Mesendoderm (in vitro differentiated cells): ENCODE measurements at places on chromosomes 4 and X.
A peak's percentile ranks its signal among the peaks of the same experiment; 100 is the strongest.

GRCh38 chr4:88257726-88258125, 26.6 kb downstream of the PPM1K start:
- H3K27ac ChIP-seq = no peak overlapping the region
- no peaks in the 10 kb centered on the region for H3K27me3 ChIP-seq
- H3K4me3 ChIP-seq = no peak overlapping the region
- H3K36me3 ChIP-seq = no peaks in the 10 kb centered on the region

GRCh38 chrX:46184749-46185148, 360.5 kb downstream of the ZNF674 start:
- no peak overlapping the region for H3K4me3 ChIP-seq
- no peaks in the 10 kb centered on the region for H3K36me3 ChIP-seq
- H3K27me3 ChIP-seq = no peaks in the 10 kb centered on the region
- no peak overlapping the region for H3K27ac ChIP-seq
- no peaks in the 10 kb centered on the region for H3K4me1 ChIP-seq

GRCh38 chr4:55727746-55728145, 91.6 kb upstream of the NMU start:
- peak; percentile 32 for DNase-seq
- H3K36me3 ChIP-seq = no peaks in the 10 kb centered on the region
- H3K27me3 ChIP-seq = no peaks in the 10 kb centered on the region
- H3K4me1 ChIP-seq = no peaks in the 10 kb centered on the region

DNA sequence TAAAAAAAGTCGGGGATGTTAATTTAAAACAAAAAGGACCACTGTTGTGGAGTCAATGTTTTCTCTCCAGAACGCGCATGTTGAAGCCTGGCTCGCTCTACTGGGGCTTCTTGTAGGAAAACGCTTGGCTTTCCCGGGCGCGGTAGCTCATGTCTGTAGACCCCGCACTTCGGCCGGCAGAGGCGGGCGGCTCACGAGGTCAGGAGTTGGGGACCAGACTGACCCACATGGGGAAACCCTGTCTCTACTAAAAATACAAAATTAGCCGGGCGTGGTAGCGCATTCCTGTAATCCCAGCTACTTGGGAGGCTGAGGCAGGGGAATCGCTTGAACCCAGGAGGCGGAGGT, 15.6 kb downstream of the NELFA start:
- no peaks in the 10 kb centered on the region for H3K36me3 ChIP-seq
- DNase-seq = no peak
- H3K27me3 ChIP-seq = no peaks in the 10 kb centered on the region
- H3K4me1 ChIP-seq = no peaks in the 10 kb centered on the region
- H3K27ac ChIP-seq = no peak overlapping the region
- H3K4me3 ChIP-seq = no peak overlapping the region

DNA sequence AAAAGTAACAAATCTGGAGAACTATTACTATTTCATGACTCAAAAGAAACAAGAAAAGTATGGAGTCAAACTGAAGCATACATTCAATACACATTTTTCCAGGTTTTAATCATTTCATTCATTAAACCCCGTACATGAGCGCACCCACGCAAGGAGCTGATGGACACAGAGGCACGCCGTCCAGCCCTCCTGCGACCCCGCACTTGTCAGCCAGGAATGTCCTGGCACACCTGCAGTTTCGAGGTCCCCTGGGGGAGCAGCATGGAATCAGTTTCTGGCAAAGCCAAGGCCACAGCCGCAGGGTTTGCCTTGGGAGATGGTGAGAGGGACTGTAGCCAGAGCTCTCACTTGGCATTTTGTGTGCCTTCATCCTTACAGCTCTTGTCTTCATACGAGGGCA, 12.8 kb upstream of the SLC2A9 start:
- H3K27ac ChIP-seq = no peak overlapping the region
- no peak for DNase-seq

DNA sequence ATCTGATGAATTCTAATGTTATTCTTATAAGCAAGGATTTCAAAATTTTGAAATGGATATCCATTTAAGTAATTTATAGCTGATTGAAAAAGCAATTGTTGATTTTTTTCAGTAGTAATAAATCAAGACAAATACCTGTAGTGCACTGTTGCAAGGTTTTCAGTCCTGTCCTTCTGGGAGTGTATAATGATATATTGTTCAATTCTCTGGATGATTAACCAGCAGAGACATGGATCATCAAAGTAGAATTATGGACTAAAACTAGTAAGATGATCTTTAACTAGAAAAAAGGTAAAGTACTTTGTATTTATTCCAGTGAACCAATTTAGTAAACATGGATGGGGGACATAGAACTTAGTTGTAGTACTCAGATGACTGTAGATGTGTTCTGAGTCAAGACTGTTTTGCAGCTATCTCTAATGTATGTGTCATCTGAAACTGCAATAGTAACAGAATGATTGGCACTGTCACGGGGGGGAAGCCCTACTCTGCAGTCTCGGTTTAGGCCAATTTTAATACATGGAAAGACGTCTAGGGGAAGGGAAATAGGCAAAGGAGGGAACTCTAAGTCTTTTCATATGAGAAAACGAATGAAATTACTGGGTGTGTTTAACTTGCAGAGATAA, 121.9 kb downstream of the GLRA3 start:
- no peaks in the 10 kb centered on the region for H3K36me3 ChIP-seq
- DNase-seq = no peak
- H3K4me3 ChIP-seq = no peak overlapping the region
- H3K27me3 ChIP-seq = no peaks in the 10 kb centered on the region
- H3K4me1 ChIP-seq = no peaks in the 10 kb centered on the region
- H3K27ac ChIP-seq = no peak overlapping the region

- H3K27ac ChIP-seq = no peak overlapping the region
- H3K27me3 ChIP-seq = no peaks in the 10 kb centered on the region
- H3K4me1 ChIP-seq = peaks cover 13% of the 10 kb centered on the region
- no peak overlapping the region for H3K4me3 ChIP-seq
- H3K36me3 ChIP-seq = no peaks in the 10 kb centered on the region
- DNase-seq = no peak
These were observed 4.6 kb downstream of the RNF175 start for GRCh38 chr4:153755186-153755585.

GRCh38 chrX:46404774-46405173, 140.4 kb downstream of the ZNF674 start:
- no peaks in the 10 kb centered on the region for H3K4me1 ChIP-seq
- no peak for DNase-seq
- no peak overlapping the region for H3K27ac ChIP-seq
- H3K27me3 ChIP-seq = no peaks in the 10 kb centered on the region
- no peak overlapping the region for H3K4me3 ChIP-seq
- no peaks in the 10 kb centered on the region for H3K36me3 ChIP-seq

DNA sequence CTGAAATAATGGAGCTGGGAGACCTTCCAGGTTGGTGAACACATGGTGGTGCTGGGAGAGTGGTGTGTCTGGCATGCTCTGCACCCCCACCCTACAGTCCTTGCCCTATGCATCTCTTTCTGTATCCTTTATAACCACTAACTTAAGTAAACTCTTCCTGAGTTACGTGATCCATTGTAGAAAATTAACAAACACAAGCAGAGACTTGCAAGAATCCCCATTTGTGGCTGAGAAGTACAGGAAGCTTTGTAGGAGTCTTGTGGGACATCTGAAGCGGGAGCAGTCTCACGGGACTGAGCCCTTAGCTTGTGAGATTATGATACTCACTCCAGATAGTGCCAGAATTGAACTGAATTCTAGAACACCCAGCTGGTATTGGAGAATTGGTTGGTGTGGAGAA, 14.3 kb upstream of the FAM13A start:
- H3K27ac ChIP-seq = no peak overlapping the region
- no peaks in the 10 kb centered on the region for H3K4me1 ChIP-seq
- no peaks in the 10 kb centered on the region for H3K27me3 ChIP-seq

DNA sequence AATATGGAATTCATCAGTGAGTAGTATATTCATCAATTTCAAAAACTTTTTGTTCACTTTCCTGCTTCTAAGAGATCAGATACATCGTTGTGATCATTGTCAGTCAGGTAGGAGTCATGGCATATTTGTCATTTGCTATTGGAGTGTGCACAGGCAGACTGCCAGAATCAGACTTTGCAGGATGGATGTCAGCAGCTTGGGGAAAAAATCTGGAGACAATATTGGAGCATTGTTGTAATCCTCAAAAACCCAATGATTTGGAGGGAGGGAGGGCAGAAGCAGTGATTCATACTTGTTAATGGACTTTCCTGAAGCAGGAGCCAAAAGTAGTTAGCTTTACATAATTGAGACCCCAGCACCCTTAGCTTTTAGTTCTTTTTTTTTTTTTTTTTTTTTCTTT, 59.6 kb upstream of the DRP2 start:
- H3K27ac ChIP-seq = no peak overlapping the region
- H3K27me3 ChIP-seq = no peaks in the 10 kb centered on the region
- H3K36me3 ChIP-seq = no peaks in the 10 kb centered on the region
- no peaks in the 10 kb centered on the region for H3K4me1 ChIP-seq

DNA sequence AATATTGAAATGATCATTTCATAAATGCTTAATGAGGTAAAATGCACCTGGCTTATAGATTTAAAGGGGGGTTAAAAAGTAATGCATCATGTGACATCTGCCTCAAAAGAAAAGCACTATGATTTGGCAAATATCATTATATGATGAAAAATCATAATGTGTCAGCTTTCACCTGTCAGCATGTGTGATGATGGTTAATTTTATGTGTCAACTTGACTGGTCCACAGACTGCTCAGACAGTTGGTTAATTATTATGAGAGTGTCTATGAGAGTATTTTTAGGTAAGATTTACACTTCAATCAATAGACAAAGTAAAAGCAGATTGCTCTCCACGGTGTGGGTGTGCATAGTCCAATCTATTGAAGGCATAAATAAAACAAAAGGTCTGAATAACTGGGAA, 1986.7 kb downstream of the PCDH7 start:
- H3K27me3 ChIP-seq = no peaks in the 10 kb centered on the region
- no peak overlapping the region for H3K4me3 ChIP-seq
- no peaks in the 10 kb centered on the region for H3K36me3 ChIP-seq
- DNase-seq = no peak
- H3K4me1 ChIP-seq = no peaks in the 10 kb centered on the region

- no peak overlapping the region for H3K27ac ChIP-seq
- H3K4me1 ChIP-seq = peaks cover 2% of the 10 kb centered on the region
- DNase-seq = no peak
These were observed 98.2 kb downstream of the PJA1 start for GRCh38 chrX:69066966-69067525.

DNA sequence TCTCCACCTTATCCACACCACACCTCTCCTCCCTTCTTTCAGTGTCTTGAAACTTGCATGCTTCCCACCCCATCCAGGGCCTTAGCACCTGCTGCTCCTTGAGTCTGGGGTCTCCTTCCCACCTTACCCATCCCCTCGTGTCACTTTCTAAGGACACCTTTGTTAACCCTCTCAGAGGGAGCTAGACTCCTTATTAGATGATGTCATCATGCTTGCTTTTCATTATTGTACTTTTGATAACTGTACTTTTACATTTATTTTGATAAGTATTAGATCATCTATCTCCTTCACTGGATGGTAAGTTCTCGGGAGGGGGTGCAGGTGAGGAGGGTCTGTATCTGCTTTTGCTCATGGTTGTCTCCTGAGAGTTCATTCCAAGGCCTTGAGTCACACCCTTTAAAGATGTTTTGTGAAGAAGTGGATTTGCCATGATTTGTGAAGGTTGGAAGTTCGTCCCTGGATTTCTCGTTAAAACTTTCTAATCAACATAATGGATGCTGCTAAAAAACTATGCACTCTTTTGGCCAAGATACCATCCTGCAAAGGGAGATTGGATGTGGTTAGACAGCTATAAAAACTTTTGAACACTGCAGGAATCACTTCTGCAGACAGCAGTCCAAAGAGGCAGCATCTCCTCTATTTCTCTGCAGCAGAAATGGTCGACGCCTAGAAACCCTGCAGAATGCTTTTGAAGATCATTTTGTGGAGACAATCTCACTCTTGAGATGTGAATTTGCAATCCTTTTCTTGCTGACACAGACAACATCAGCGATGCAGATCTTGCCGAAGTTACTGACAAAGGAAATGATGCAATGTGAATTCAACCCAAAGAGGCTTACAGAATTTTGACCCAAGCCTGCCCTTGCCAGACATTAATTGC, 69.6 kb downstream of the ENPP6 start:
- H3K36me3 ChIP-seq = no peaks in the 10 kb centered on the region
- H3K27me3 ChIP-seq = no peaks in the 10 kb centered on the region
- no peak overlapping the region for H3K27ac ChIP-seq
- H3K4me1 ChIP-seq = peaks cover 2% of the 10 kb centered on the region
- DNase-seq = peak; percentile 62
- no peak overlapping the region for H3K4me3 ChIP-seq

DNA sequence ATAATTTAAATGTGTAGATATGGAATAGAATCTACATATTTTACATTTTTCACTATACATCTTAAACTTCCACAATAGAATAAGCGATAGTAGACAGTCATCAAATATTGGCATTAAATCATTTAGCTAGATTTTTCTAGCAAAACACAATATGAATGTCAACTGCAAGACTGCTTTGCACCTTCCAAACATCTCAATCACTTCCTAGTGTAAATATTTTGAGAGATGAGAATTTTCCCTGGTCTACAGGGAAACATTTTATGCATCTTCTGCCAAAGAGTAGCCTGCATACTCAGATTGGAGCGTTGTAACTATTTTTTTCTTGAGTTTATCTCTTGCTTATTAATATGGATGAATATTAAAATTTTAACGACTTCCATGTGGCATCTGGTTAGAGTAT, 897.4 kb downstream of the CENPC start:
- no peak overlapping the region for H3K27ac ChIP-seq
- H3K4me3 ChIP-seq = no peak overlapping the region
- no peaks in the 10 kb centered on the region for H3K36me3 ChIP-seq
- H3K4me1 ChIP-seq = no peaks in the 10 kb centered on the region
- DNase-seq = no peak

DNA sequence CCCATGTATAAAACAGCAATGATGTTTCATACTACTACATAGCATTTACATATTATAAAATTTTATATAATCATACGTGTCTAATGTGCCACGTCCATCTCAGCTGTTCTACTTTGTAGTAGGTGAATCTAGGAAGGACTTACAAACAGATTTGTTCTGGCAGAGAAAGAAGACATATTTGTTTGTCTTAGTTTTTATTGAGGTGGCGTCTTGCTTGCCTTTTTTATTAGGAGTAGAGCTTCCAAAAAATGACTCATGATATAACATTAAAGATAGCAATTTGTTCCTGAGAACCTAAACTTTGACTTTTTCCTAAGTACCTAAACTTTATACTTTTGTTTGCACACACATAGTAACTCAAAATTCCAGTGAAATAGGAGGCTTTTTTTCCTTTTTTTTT, 64.6 kb downstream of the CLDN22 start:
- no peak overlapping the region for H3K27ac ChIP-seq
- no peaks in the 10 kb centered on the region for H3K4me1 ChIP-seq
- no peak for DNase-seq

GRCh38 chr4:40254608-40255392, 58.0 kb downstream of the RHOH start:
- no peak overlapping the region for H3K27ac ChIP-seq
- no peak for DNase-seq
- H3K36me3 ChIP-seq = no peaks in the 10 kb centered on the region
- no peak overlapping the region for H3K4me3 ChIP-seq
- no peaks in the 10 kb centered on the region for H3K27me3 ChIP-seq

- no peaks in the 10 kb centered on the region for H3K27me3 ChIP-seq
- no peaks in the 10 kb centered on the region for H3K4me1 ChIP-seq
- no peak overlapping the region for H3K27ac ChIP-seq
- no peaks in the 10 kb centered on the region for H3K36me3 ChIP-seq
- no peak for DNase-seq
- H3K4me3 ChIP-seq = no peak overlapping the region
These were observed 170.6 kb upstream of the FAM9B start for GRCh38 chrX:9204560-9204959.

- no peaks in the 10 kb centered on the region for H3K36me3 ChIP-seq
- H3K27ac ChIP-seq = no peak overlapping the region
- no peak overlapping the region for H3K4me3 ChIP-seq
- H3K27me3 ChIP-seq = no peaks in the 10 kb centered on the region
- DNase-seq = peak; percentile 1
These were observed 514 bp downstream of the FANCB start for GRCh38 chrX:14872355-14872754.
